ENCODE measurements at places on chromosomes 4 and X. TPM values are rescaled to one million over a fixed set of nuclear protein-coding genes. Genes with fewer than 3 reads are reported as not detected.

- DNase-seq = no peak
Observed at GRCh38 chr4:158446106-158446505, 75.6 kb upstream of the RXFP1 start.

DNA sequence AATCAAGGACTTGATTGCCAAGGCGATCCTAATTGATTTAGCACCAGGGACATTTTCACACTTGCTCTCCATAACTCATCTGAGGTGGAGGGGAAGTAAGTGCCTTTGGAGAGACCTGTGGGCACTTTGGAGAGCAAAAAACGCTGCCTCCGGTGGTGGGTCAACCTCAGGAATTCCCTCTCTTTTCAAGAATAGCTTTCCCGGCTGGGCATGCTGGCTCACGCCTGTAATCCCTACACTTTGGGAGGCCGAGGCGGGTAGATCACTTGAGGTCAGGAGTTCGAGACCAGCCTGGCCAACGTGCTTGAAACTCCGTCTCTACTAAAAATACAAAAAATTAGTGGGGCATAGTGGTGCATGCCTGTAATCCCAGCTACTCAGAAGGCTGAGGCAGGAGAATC is 49.2 kb downstream of the PRPS1 start:
- DNase-seq = no peak

GRCh38 chr4:183171484-183172267 is 72.6 kb downstream of the WWC2 start:
- no peak for DNase-seq

MSX1 gene
- total RNA-seq = 6.0 TPM

- no peak for DNase-seq
Observed at GRCh38 chr4:186201535-186202230, 10.3 kb downstream of the CYP4V2 start.

DNA sequence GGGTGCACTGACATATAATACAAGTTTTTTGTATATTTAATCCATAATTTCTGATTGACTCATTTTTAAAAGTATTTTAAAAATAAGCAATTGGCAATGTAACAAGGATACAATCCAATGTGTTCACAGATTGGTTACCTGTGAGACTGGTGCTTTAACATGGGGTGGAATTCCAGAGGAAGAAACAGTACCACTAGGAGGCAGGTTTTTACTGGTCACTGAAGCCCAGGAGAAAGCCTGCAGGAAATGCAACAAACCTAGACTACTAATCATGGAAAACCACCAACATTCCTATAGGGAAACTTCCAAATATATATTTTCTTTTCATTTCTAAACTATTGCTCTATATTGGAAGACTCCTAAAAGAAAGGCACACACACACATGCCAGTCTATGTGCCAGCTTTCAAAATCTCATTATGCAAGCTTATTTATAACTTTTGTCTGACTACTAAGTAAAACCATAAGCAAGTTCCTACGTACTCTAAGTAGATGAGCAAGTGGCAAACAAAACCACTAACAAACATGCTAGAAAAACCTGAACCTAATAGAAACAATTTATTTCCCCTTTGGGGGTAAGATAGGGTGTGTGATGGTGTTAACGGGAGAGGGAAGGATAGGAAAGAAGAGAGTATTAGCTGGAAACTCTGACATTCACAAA is 19.2 kb downstream of the G3BP2 start:
- peak; percentile 26 for DNase-seq

GRCh38 chr4:106315476-106315967 is 487 bp downstream of the TBCK start:
- DNase-seq = peak; percentile 35

AGTR2 gene
- not detected for total RNA-seq

NPY2R gene
- not detected for total RNA-seq

DNA sequence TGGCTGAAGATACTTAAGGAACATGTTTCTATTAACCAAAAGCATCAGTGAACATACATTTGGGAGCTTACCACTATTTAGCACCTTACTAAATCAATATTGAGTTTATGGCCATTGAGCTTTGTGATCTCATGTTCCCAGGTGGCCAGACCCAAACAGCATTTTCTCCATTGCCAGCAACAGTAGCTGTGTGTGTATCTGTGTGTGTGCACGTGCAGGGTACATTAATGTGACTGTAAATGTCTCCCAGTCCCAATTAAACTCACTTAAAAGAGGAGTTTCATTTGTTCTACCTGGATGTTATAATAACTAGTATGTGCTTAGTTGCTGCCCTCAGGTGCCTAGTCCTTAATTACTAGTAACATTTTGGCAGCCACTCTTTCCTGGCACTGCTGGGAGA is 282.4 kb downstream of the NR3C2 start:
- no peak for DNase-seq

CPLX1 gene
- total RNA-seq = 0.64 TPM
